ENCODE measurements at places on chromosomes 12 and 14.

GRCh38 chr12:97535582-97535981 is 73.0 kb downstream of the RMST start:
- DNase-seq: no peak

- no peak for DNase-seq
Measured at GRCh38 chr12:28802706-28803438, 346.2 kb upstream of the FAR2 start.

GRCh38 chr12:61869796-61870195 is 390.4 kb upstream of the USP15 start:
- no peak for DNase-seq

GRCh38 chr14:100340423-100340813 is 17.3 kb downstream of the SLC25A47 start:
- DNase-seq: no peak

GRCh38 chr12:95990136-95990535 is 6.0 kb downstream of the HAL start:
- DNase-seq: no peak

DNA sequence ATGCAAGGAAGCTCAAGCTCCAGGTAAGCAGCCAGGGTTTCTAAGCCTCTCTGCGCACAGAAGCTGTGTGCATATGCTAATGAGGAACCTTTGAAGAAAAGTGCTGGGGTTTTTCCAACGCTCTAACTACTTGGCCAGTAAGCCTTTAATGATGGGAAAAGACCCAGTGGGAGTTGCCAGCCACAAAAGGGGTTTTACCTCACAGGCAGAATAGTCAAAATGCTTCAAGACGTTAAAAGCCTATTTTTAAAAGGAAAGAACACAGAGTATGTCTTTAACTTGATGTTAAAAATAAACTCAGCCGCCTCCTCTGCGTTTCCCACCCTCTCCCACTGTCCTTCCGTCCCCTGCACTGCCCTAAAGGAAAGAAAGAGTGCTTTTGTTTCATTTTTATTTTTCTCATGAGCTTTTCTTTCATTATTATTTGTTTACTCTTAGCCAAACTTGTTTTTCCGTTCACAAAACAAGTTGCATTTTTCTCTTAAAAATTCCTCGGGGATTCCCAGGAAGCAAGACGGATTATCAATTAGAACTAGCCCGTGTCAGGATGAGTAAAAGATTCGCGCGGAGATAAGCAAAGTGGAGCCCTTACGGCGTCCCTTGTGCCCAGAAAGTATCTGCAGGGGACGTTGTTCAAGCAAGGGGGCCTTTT is 209.8 kb upstream of the NUDT4 start:
- DNase-seq: peak; percentile 40

DNA sequence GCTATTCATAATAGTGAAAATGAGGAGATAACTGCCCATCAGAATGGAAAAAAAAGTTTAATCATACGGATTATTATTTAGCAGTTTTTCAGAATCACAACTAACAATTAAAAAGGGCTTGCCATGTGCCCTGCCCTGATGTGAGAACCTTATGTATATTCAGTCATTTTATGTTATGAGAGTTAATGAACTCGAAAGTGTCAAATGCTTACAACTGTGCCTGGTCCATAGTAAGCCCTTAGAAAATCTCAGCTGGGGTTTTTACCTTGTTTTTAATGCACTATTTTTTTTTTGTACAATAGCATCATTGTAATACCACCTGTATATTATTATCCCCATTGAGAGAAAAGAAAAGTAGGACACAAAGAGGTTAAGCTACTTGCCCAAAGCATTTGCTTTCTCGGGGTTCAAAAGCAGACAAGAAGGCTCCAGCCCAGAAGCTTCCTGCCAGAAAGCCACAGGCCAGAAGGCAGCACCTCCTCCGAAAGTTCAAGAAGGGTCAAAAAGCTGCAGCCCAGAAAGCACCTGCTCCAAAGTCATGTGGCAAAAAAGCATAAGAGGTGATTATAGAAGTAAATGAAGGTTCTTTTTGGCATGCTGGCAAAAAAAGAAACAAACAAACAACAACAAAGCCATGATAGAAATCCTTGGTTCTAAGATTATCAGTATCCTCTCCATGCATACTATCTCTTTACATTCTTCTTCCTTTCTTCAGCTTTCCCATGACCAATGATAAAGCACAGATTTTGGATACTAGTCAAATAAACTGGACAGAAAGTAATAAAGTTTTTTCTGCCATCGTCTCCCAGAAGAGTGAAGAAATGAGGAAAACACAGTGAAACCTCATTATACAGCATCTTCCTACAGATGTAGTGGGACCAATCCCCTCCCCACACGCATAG is 59.1 kb upstream of the NAP1L1 start:
- DNase-seq: no peak

All from NCI-H526 treated with DMSO at 0.1 percent for 48 hours (cell line).